Aorta (tissue), 5 donors: ENCODE measurements at places on chromosomes 4 and X. TPM values are rescaled to one million over a fixed set of nuclear protein-coding genes. Genes with fewer than 3 reads are reported as not detected.

DNA sequence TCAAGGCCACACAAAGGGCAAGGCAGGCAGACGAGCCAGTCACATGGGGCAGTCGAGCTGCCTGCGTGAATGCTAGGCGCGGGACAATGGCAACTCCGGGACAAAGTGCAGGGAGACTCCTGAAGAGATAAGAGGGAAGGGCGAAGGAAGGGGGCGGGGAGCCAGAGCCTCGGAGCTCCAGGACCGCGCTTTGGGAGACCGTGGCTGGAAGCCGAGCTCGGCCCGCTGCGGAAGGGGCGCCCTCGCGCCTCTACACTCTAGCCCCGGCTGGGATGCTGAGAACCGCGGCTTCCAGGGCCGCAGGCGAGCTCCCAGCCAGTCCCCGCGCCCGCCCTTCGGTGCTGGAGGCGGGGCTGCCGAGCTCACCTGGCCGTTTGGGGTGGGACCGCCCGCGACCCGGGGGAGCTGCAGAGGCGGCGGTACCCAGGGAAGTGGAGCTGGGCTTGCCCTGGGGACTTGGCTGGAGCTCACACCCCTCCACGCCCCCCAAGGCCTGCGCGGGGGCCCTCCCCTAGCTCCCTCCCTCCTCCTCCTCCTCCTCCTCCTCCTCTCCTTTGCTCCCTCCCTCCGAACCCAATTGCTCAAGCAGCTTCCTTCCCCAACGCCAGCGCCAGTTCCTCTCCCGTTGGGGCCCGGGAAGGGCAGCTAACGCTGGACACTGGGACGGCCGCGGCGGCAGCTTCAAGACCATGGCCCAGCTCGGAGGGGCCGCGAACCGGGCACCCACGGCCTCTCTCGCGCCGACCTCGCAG, at the start of gene SOWAHD:
SOWAHD (plus strand) TSS at position 610 of the 752 bp plus-strand sequence; CDS start at position 690, 80 bp downstream.
- H3K4me1 ChIP-seq: no peaks in the 10 kb centered on the region
- H3K4me3 ChIP-seq: peak within 1 kb of the TSS; percentile 16
- no peaks in the 10 kb centered on the region for H3K27me3 ChIP-seq

DNA sequence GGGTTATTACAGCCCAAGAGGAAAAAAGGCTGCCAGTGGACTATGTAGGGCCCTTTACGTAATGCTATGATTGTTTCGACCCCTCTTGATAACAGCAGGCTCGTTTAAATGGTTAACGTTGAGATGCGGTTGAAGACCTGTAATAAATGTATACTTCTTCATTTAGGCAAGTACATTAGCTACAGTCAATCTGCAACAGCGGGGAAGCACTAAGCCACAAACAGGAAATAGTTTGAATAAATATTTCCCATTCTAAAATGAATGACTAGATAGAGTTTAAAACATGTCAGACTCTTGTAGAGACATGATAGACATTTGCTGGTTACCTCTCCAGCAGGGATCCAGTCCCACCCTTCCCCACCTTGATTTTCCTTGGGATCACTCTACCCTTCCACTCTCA, 38.1 kb upstream of the STIM2 start:
- H3K4me3 ChIP-seq: no peak overlapping the region
- no peaks in the 10 kb centered on the region for H3K27me3 ChIP-seq
- DNase-seq: no peak
- H3K27ac ChIP-seq: no peak overlapping the region

DNA sequence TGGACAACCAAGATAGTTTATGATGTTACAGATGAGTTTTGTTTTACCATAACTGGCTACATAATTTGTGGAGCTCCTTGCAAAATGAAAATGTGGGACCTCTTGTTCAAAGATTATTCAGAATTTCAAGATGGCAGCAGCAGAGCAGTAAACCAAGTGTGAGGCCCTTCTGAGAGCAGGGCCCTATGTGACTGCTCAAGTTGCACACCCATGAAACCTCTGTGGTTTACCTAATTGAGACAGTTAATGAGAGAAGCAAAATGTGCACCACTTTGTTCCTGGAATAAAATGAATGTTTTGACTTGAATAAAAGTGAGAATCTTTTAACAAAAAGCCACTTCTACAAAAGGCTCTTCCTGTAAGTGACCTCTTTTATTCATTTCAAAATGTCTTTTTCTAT, 519.2 kb downstream of the RPA4 start:
- H3K27me3 ChIP-seq: no peaks in the 10 kb centered on the region
- H3K4me3 ChIP-seq: no peak overlapping the region
- H3K4me1 ChIP-seq: no peaks in the 10 kb centered on the region
- no peaks in the 10 kb centered on the region for H3K36me3 ChIP-seq
- no peak for DNase-seq
- no peak overlapping the region for H3K27ac ChIP-seq

DNA sequence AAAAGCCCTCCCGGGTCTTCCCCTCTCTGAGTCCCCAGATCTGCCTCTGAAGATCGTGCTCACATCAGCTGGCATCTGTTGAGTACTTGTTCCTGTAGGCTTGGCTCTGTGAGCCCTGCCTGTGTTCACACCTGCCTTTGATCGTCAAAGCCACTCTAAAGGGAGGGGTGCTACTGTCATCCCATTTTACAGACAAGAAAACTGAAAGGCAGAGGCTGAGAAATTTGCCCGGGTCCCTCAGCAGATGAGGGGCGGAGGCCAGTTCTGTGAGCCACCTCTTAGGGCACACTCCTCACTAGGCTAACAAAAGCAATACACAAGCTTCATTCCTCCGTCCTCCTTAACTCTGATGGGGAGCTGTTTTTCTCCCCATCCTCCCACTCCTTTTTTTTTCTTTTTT, 655 bp downstream of the CYTL1 start:
- no peak overlapping the region for H3K4me3 ChIP-seq
- H3K27ac ChIP-seq: no peak overlapping the region
- H3K4me1 ChIP-seq: no peaks in the 10 kb centered on the region
- no peaks in the 10 kb centered on the region for H3K27me3 ChIP-seq
- H3K36me3 ChIP-seq: no peaks in the 10 kb centered on the region

- peak; percentile 38 for DNase-seq
- no peaks in the 10 kb centered on the region for H3K4me1 ChIP-seq
- H3K27me3 ChIP-seq: no peaks in the 10 kb centered on the region
- no peak overlapping the region for H3K27ac ChIP-seq
- H3K36me3 ChIP-seq: no peaks in the 10 kb centered on the region
- H3K4me3 ChIP-seq: no peak overlapping the region
Measured at GRCh38 chrX:72028701-72029470, 102.8 kb downstream of the RTL5 start.

- no peak overlapping the region for H3K27ac ChIP-seq
- no peaks in the 10 kb centered on the region for H3K4me1 ChIP-seq
- H3K4me3 ChIP-seq: no peak overlapping the region
- no peaks in the 10 kb centered on the region for H3K27me3 ChIP-seq
Measured at GRCh38 chr4:113116414-113117357, 67.2 kb downstream of the ANK2 start.

DNA sequence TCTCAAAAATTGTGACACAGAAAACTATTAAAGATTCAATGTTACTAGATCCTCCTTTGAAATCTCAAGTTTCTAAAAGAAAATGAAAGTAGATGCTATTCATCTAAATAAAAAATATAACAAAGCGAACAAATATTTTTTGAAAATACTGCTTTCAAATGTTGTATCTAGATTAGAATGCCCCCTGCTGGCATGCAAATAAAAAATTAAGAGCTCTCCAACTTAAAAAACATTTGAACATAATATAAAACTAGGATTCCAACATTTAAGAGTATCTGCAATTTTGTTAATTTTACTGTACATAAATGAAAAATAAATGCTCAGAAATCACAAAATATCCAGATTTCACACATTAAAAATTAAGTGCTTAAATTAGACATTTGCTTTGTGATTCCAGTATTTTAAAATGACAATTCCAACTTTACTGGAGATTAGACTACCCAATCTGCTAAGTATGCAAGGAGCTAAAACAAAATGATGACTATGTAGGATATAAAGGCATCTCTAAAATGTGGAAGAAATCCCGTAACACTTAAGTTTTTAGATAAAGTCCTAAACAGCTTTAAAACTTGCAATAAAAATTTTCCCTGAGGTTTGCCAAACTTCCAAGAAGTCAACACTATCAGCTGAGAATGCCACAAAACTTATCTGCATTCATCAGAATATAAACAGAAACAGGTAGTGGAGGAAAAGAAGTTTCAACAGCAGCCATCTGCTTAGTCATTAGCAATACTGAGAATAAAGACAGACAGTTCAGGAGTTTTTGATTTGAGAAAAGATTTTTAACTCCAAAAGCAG, 32.7 kb downstream of the DHX15 start:
- DNase-seq: no peak
- H3K27ac ChIP-seq: no peak overlapping the region
- H3K4me3 ChIP-seq: no peak overlapping the region

- H3K4me3 ChIP-seq: no peak overlapping the region
- H3K36me3 ChIP-seq: no peaks in the 10 kb centered on the region
- H3K27me3 ChIP-seq: no peaks in the 10 kb centered on the region
Measured at GRCh38 chr4:24093446-24093845, 203.6 kb upstream of the PPARGC1A start.

GRCh38 chr4:162234595-162234994, 70.8 kb upstream of the FSTL5 start:
- DNase-seq: no peak
- H3K36me3 ChIP-seq: no peaks in the 10 kb centered on the region
- no peak overlapping the region for H3K27ac ChIP-seq
- no peaks in the 10 kb centered on the region for H3K27me3 ChIP-seq
- no peaks in the 10 kb centered on the region for H3K4me1 ChIP-seq

DNA sequence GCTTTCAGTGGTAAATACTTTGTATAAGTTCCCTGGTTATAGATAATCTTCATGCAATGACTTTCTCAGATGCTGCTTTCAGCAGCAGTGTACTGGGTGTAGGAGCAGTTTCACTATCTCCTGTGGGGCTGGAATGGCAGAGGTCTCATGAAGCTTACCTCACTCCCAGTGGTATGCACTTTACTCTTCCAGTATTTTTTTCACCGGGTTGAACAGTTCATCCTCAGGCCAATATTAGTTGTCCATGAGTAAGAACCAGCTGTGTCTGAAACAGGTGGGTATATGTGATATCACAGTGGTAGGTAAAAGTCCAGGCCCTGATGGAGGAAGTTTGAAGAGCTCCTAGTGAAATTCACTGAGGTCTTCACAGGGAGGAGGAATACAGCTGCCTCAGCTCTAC, 351.5 kb upstream of the EMCN start:
- H3K27ac ChIP-seq: no peak overlapping the region
- no peak for DNase-seq
- no peaks in the 10 kb centered on the region for H3K36me3 ChIP-seq
- H3K27me3 ChIP-seq: no peaks in the 10 kb centered on the region

- H3K27ac ChIP-seq: no peak overlapping the region
- no peak for DNase-seq
- no peaks in the 10 kb centered on the region for H3K36me3 ChIP-seq
Measured at GRCh38 chr4:115834441-115834840, 721.0 kb upstream of the NDST4 start.

DNA sequence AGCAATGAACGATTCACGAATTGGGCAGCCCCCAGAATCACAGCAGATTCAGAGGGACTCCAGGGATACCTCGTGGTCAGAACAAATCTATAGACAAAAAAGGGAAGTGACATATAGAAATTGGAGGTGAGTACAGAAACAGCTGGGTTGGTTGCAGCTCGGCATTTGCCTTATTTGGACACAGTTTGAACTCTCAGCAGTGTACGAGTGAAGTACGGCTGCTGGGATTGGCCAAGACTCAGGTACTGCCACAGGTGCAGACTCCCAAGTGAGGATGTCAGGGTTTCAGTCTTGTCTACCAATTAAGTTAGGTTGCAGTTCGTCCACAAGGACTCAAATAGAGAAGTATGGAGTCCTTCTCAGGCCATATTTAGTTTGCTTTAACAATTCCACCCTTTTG, 28.2 kb downstream of the HTT-AS start:
- H3K27me3 ChIP-seq: no peaks in the 10 kb centered on the region
- no peak for DNase-seq
- H3K36me3 ChIP-seq: no peaks in the 10 kb centered on the region
- H3K27ac ChIP-seq: no peak overlapping the region
- no peak overlapping the region for H3K4me3 ChIP-seq
- H3K4me1 ChIP-seq: no peaks in the 10 kb centered on the region

DNA sequence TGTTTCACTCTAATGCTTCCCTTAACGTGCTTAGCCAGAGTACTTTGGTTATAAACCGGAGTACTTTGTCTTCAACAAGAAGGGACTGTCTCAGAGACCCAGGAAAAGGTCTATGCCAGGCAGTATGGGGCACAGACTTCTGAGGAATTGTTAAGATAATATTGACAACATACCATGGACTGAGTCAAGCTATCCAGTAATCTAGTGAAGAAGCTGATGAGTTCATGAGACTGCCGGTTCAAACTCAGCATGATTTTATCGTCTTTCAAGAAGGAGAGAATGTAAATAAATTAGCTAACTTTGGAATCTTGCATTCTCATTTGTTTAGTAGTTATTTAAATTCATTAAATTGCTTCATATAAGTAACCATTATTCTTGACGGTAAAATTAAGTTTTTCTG, 546.1 kb downstream of the PPP4R3C start:
- H3K27ac ChIP-seq: no peak overlapping the region
- no peaks in the 10 kb centered on the region for H3K27me3 ChIP-seq
- H3K36me3 ChIP-seq: no peaks in the 10 kb centered on the region
- DNase-seq: no peak
- no peak overlapping the region for H3K4me3 ChIP-seq

- H3K27ac ChIP-seq: no peak overlapping the region
- no peaks in the 10 kb centered on the region for H3K36me3 ChIP-seq
- H3K4me3 ChIP-seq: no peak overlapping the region
- no peaks in the 10 kb centered on the region for H3K27me3 ChIP-seq
- DNase-seq: no peak
- no peaks in the 10 kb centered on the region for H3K4me1 ChIP-seq
Measured at GRCh38 chr4:77845929-77846328, 16.7 kb upstream of the MRPL1 start.

DNA sequence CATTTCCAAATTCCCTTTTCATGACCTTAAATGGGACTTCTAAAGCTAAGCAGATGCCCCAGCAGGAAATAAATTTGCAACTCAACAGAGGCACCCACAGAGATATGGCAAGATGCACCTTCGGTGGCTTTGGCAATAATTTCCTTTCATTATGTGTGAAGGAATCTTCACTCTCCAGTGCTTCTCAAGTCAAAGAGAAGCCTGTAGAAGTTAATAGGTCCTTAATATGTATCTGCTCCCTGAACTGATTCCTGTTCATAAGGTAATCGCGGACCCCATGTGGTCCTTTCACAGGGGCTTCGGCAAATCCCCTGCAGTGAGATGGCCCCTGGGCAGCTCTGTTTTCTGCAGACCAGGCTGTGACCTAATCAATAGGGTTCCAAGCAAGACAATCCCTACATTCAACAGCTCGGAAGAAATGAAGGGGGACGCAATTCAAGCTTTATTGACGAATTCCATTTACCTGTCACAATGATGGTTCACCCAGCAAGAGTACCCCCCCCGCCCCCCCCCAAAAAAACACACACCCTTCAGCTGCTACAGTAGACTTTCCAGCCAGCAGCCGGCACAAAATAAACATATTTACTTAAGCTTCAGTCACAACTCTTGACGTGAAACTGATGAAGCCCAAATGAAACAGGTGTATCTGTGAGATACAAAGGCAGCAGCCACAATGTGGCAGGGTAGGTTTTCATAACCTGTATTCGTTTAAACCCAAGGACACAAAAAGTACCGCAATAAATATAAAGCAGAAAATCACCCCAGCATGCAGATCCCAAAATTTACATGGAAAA, 35.3 kb downstream of the FAT1 start:
- no peaks in the 10 kb centered on the region for H3K36me3 ChIP-seq
- no peak for DNase-seq
- H3K27ac ChIP-seq: no peak overlapping the region
- H3K27me3 ChIP-seq: no peaks in the 10 kb centered on the region

GRCh38 chr4:138975225-138975624, 40.4 kb upstream of the NOCT start:
- H3K27ac ChIP-seq: no peak overlapping the region
- no peaks in the 10 kb centered on the region for H3K27me3 ChIP-seq
- no peaks in the 10 kb centered on the region for H3K4me1 ChIP-seq
- no peak for DNase-seq
- no peaks in the 10 kb centered on the region for H3K36me3 ChIP-seq
- H3K4me3 ChIP-seq: no peak overlapping the region

PLXNB3 gene
- polyA plus RNA-seq: 0.38 TPM

TCEAL6 gene
- 0.87 TPM for polyA plus RNA-seq

SSX2 gene
- polyA plus RNA-seq: not detected

GAGE1 gene
- not detected for polyA plus RNA-seq
